Hematopoietic multipotent progenitor cell (in vitro differentiated cells): ENCODE measurements at places on chromosomes 11 and 22. TPM values are rescaled to one million over a fixed set of nuclear protein-coding genes. Genes with fewer than 3 reads are reported as not detected.
A peak's percentile ranks its signal among the peaks of the same experiment; 100 is the strongest.

Gene RIN1
- total RNA-seq: 3.0 TPM

Gene KRTAP5-11
- total RNA-seq: not detected

Gene SAA4
- total RNA-seq: not detected

Gene OR10A2
- under 0.01 TPM for total RNA-seq

Gene OR52H1
- 4.3 TPM for total RNA-seq

Gene TECTA
- total RNA-seq: 0.81 TPM

Gene XPNPEP3
- total RNA-seq: 7.5 TPM

DNA sequence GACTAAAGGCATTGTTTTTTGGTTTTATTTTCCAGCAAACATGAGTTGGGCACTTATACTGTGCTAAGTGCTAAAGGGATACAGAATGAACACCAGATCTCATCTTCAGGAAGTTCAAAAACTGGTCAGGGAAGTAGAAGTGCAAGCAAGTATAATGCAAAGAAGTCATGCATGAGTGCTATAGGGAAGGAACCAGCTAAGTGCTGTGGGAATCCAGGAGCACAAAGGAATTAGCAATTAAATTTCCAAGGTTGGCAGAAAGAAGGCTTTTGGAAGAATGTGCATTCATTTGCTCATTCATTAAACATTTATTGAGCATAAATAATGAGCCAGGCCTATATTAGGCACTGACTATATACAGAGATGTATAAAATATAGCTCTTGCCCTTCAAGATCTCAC, 143.7 kb upstream of the ARHGAP42 start:
- no peak for DNase-seq

DNA sequence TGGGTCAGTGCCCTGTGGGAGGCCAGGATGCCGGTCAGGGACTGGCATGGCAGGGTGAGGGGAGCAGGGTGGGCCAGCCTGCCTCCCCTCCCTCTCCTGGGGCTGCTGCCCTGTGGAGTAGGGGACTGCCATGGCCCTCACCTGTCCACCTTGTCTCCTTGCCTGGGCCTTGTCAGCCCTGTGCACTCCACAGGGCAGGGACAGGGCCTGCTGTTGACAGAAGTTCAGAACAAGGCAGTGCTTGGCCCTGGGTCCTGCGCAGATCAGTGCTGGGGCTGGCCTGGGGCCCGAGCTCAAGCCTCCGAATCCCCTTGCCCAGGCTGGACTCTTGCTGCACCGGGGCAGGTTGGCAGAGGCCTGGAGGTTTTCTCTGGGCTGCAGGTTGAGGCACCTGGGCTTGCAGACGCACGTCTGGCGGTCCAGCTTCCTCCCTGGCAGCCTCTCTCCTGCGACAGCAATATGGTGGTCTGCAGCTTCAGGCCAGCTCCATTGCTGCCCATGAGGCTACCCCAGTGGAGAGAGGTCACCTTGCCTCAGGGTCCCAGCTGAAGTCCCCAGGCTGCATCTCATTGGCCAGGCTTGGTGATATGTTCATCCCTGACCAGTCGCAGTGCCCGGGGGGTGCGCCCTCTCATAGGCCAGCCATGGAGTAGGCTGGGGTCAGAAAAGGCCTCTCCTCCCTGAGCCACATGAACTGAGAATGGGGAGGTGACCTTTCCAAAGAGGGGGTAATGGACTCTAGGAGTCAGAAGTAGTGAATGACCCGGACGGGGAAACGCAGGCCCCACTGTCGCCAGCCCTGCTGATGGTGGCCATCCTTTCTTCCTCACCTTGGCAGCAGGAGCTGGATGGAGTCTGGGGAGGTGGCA, 21.5 kb upstream of the CHKA start:
- DNase-seq: no peak

DNA sequence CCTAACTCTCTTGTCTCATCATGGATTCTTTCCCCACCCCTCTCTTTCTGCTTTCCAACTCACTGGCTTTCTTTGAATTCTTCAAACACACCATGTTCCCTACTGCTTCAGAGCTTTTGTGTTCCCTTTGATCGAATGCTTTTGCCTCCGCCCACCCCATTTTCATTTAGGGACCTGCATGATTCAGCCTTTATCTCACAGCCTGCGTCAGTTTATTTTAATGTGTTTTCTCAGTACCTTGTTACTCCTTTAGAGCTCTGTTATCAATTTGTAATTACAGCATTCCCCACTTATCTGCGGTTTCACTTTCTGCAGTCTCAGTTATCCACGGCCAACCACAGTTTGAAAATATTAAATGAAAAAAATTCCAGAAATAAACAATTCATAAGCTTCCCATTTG, 451.3 kb downstream of the METTL15 start:
- DNase-seq: no peak

DNA sequence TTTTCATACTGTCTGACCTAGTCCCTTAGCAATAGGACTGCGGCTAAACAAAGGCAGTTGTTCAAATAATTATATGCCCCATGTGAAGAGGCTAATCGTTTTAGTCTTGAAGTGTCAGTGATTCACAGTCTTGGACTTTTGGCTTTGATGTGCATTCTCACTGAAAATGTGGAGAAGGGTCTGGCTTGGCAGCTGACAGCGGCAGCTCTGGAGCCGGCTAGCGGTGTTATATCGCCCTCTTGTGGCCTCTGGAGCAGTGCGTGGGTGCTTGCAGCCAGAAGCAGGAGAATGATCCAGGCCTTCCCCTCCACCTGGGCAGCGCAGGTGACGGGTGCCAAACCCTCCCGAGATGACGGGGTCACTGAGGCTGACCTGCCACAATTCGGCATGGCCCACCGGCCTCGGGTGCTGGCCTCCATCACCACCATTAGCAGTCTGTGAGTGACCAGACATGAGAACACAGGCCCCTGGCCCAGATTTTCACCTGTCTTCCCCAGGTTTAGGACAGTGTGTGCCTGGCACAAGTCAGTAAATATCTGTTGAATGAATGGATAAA, 90.3 kb upstream of the PITPNB start:
- DNase-seq: peak; percentile 40

GRCh38 chr22:36144886-36145541, 15.5 kb downstream of the APOL3 start:
- peak; percentile 42 for DNase-seq

DNA sequence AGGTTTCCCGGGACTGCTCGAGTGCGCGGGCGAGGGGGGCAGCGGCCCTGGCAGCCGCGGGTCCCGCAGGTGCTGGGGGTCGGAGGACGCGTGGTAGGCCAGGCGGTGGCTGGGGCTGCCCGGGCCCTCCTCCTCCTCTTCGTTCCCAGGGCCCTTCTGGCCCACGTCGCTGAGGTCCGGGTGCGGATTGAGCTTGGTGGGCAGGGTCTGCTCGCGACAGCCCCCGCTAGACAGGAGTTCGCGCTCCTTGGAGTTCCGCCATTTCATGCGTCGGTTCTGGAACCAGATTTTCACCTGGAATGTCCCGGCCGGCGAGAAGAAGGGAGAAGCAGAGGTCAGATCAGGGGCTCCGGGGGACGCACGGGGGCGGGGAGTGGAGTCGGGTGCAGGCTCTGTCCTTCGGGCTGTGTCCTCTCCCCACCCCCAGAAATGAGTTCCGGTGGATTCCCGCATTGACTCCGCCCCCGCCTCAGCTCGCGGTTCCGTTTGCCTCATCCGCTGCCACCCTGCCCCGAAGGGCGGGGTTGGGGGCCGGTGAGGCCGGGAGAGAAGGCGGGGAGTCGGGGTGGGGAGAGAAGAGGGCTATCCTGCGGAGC, 3.9 kb downstream of the DBX1 start:
- no peak for DNase-seq

DNA sequence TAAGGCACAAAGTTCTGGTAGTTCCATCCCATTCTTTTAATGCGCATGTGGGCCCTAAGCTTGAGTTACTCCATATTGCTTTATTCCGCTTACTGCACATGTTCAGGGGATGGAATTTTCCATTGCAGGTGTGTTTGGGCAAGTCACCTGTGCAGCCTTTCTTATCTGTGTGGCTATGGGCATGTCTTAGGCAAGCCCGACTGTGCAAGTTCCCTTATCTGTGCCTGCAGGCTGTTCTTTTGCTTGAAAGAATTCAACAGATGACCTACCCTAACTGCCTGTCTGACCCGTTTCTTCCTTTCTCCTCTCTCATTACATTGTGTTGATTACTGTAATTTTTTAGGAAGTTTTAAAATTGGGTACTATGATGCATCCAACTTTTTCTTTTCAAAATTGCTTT, 363.6 kb downstream of the TTC28 start:
- DNase-seq: no peak

DNA sequence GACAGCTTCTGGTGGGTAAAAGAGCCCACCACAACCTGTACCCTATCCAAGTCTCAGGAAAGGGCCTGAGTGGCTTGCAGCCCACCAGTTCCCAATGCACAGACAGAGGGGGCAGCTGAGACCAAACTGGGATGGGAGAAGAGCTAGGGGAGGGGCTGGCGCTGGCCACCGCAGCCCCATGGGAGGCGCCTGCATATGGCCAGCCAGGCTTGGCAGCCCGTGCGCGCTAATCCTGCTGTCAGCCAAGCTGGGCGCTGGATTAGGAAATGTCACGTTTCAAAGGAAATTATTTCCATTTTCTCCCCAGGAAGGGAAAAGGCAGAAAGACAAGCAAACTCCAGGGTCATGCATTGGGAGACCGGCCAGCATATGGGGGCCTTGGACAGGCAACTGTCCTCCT, 236.8 kb downstream of the BUD13 start:
- no peak for DNase-seq

GRCh38 chr11:17608821-17609220, 61.8 kb downstream of the OTOG start:
- no peak for DNase-seq

- DNase-seq: no peak
Measured at GRCh38 chr11:118223992-118224391, 819 bp downstream of the JAML start.

DNA sequence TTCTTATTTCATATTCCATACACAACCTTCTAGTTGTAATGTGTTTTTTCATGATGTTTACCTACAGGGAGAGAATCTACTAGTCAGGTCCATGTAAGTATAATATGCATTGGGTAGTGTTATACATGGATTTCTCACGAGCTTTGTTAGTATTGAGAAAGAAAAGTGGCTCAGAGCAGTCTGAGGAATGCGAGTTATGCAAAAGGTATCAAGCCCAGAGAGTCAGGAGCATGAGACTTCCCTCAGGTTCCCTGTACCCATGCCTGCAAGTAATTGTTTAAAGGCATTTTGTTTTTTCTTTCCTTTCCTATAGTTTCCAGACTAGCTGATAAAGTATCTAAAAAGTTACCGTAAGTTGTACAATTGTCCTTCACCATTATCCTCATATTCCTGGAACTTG, 66.1 kb downstream of the STK33 start:
- no peak for DNase-seq

DNA sequence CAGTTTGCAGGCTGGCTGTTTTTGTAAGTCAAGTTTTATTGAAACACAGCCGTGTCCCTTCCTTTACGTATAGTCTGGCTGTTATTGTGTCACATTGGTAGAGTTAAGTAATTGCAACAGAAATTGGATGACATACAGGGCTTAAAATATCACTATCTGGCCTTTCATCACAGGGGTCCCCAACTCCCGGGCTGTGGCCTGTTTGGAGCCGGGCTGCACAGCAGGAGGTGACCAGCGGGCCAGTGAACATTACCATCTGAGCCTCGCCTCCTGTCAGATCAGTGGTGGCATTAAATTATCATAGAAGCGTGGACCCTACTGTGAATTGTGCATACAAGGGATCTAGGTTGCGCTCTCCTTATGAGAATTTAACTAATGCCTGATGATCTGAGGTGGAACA, 31.7 kb downstream of the EXT2 start:
- DNase-seq: no peak
